T-cell (primary cell): ENCODE measurements at places on chromosomes 4 and X.
A peak's percentile ranks its signal among the peaks of the same experiment; 100 is the strongest.

DNA sequence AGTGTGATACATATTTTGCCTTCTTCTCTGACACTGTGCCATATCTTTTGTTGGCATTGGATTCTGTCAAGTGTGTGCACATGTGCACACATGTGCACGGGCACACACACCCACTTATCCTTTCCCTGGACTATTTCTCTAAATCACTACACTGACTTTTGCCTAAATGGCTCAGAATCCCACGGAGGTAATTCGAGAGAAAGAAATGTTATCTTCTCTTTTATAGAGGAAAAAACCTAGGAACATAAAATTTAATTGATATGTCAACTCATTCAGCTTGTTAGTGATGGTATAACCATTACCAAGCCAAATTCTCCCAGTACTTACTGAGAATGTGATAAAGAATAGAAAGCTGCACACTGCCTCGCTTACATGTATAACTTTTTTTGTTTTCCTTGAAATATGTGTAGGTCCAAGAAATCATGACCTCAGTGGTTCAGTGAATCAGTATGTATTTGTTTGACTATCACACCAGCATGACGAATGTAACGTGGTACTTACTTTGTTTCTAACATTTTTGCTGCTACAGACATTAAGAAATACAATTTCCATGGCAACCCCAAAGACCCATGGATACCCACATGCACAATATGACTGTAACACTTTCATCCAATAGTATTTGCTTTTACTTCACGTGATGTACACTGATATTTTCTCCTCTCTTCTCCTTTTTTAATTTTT lies 163.0 kb downstream of the PCDH7 start:
- DNase-seq = no peak

DNA sequence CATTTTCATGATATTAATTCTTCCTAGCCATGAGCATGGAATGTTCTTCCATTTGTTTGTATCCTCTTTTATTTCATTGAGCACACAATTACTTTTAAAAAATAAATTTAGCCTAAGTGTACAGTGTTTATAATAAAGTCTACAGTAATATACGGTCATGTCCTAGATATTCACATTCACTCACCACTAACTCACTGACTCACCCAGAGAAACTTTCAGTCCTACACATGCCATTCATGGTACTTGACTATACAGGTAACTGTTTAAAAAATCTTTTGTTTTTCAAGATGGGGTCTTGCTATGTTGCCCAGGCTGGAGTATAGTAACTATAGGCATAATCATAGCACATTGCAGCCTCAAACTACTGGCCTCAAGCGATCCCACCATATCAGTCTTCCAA lies 348.1 kb downstream of the RAPGEF2 start:
- no peak for DNase-seq

- DNase-seq = no peak
Observed at GRCh38 chr4:121980643-121981042, 28.8 kb upstream of the TRPC3 start.

GRCh38 chr4:75249739-75250138 lies 264.5 kb downstream of the RCHY1 start:
- no peak for DNase-seq

- no peak for DNase-seq
Observed at GRCh38 chr4:145879598-145879997, 59.0 kb downstream of the ZNF827 start.

GRCh38 chrX:27915617-27916016 lies 65.6 kb downstream of the DCAF8L1 start:
- DNase-seq = no peak

DNA sequence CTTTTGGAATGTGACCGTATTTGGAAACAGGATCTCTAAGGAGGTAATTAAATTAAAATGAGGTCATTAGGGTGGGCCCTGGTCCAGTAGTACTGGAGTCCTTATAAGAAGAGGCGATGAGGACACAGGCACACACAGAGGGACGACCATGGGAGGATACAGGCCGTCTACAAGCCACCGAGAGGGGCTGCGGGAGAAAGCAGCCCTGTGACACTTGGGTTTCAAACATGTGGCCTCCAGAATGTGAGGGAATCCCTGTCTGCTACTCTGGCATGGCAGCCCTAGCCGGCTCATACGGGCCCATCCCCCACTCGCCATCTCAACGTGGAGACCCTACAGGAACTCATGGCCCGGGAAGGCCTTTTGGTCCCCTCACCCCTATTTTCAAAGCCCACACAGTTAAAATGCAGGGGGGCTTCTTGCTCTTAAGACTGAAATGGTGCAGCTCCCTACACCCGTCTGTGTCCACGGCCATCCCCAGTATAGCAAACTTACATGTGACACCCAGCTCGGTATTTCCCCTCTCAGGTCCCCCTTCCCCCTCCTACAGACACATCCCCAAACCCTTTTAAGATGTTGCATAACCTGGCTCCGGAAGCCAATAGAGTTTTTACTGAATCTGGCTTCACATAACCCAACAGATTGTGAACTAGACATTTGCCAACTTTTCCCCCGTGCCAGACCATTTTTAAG lies 124.1 kb upstream of the TBL1X start:
- peak; percentile 45 for DNase-seq

- no peak for DNase-seq
Observed at GRCh38 chr4:8525383-8526120, 54.6 kb upstream of the GPR78 start.

GRCh38 chrX:51824061-51824460 lies 69.4 kb upstream of the MAGED1 start:
- DNase-seq = no peak

- peak; percentile 38 for DNase-seq
Observed at GRCh38 chrX:129606918-129607317, 47.8 kb downstream of the APLN start.

DNA sequence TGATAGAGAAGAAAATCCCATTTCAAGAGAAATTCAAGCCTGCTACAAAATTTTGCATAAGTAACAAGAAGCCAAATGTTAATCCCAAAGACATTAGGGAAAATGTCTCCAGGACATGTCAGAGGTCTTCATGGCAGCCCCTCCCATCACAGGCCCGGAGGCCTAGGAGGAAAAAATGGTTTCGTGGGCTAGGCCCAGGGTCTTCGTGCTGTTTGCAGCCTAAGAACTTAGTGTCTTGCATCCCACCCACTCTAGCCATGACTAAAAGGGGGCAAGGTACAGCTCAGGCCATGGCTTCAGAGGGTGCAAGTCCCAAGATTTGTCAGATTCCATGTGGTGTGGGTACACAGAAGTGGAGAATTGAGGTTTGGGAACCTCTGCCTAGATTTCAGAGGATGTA lies 57.8 kb upstream of the TAPT1 start:
- DNase-seq = no peak

DNA sequence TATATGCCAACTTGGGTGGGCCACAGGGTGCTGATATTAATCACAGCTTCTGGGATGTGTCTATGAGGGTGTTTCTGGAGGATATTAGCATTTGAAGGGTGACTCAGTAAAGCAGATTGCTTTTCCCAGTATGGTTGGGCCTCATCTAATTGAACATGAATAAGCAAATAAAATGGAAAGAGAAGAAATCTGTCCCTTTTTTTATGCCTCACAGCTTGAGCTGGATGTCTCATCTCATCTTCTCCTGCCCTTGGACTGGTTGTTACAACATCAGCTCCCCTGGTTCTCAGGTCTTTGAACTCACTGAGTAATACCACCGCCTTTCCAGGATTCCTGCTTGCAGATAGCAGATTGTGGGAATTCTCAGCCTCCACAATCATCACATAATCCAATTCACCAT lies 1149.2 kb downstream of the PCDH18 start:
- DNase-seq = no peak

DNA sequence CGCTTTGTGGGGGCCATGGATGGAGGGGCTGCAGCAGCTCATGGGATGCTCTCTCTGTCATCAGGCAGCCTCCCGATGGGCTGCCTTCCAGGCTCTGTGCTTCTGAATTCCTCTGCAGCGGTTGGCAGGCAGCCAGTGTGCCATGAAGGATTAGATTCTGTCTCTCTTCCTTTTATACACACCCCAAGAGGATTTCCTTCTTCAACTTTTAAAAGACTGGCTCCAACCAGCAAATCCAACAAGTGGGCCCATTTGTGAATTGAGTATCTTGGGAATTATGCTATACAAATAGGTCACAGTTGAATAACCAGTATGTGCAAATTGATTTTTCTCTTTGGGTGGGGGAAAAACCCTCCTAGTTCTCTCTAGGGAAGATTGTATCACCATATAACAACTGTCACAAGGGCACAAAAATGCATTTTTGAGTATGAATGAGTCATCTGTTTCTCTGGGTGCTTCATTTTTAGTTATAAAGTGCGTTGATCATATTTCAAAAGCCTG lies 96.8 kb upstream of the FAT1 start:
- DNase-seq = no peak

DNA sequence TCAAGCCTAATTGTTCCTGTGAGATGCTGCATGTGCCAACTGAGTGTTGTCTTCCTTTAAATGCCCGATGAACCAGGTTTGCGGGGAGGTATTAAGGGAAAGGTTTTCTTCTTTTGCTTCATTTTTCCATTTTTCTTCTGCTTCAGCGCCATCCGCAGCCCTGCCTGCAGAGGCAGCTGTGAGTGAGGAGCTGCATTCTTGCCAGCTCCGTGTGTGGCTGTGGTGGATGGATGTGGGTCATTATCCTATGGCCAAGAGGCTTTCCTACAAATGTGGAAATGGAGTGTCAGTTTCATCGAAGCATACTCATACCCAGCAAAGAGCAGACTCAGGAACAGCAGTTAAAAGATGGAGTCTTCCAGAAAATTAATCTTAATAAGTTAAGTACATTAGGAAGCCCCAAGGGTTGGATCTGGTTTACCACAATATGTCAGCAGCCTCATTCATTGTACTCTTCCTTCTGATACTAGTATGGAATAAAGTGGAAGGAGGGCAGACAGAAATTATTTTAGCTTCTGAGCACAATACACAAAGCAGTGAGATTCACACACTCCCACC lies 37.6 kb downstream of the TNIP3 start:
- DNase-seq = no peak

DNA sequence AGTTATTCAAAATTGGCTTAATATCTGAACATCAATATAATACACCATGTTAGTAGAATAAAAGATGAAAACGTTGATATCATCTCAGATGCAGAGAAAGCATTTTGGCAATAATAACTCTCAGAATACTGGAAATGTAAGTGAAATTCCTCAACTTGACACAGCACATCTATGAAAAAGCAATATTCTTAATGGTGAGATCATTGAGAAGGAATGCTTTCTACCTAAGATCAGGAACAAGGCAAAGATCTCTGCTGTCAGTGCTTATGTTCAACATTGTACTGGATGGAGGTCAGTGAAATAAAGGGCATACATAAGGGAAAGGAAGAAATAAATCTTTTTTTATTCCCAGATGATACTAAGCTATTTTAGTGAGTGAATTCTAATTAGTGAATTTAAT lies 40.6 kb downstream of the MRPL1 start:
- DNase-seq = no peak

DNA sequence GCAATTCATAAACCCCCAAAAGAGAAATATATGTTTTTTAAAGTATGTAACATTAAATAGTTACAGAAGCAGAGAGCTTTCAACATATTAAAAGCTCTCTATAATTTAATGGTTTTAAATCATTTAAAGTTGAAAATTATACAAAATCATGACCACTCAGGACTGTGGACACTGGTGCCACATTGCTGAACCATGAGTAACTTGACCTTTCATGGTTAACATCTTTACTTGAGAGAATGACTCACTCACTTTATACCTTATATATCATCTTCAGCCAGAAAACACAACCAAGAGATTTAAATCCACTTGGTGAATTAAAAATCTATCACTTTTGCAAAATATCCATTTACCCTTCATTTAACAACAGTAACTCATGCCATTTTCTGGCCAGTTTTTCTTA lies 584.3 kb upstream of the SMIM31 start:
- DNase-seq = no peak

- no peak for DNase-seq
Observed at GRCh38 chrX:148695255-148695654, 194.8 kb downstream of the AFF2 start.

DNA sequence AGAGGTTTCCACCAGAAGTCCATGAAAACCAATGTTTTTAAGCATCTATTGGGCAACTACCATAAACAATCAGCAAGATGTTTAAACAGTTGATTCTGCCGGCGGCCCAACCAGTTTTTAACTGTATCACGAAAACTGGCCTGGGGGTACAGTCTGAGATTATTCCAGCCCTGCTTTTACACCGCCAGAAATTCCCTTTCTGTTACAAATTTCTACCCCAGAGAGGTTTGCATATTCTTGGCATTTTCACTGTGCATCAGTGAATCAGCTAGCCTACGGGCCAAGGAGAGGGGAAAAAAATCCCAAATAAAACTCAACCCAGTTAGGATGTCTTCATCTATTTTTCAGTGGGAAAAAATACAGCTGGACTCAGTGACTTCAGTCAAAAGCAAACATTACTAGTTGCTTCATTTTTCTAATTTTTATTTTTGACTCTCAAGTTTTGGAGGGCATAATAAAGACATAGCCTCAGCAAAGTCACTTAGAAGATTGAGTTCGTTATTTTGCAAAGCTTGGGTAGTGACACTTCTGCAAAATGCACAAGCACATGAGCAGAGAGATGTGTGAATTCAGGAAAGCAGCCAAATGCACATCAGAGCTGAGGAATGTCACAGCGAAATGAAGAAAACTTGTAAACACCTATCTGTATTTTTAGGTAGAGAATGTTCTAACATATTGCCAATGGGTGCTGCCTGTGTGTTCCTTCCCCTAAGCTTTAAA lies 167.8 kb upstream of the GK2 start:
- no peak for DNase-seq

- no peak for DNase-seq
Observed at GRCh38 chr4:107896158-107896645, 35.1 kb upstream of the CYP2U1 start.

DNA sequence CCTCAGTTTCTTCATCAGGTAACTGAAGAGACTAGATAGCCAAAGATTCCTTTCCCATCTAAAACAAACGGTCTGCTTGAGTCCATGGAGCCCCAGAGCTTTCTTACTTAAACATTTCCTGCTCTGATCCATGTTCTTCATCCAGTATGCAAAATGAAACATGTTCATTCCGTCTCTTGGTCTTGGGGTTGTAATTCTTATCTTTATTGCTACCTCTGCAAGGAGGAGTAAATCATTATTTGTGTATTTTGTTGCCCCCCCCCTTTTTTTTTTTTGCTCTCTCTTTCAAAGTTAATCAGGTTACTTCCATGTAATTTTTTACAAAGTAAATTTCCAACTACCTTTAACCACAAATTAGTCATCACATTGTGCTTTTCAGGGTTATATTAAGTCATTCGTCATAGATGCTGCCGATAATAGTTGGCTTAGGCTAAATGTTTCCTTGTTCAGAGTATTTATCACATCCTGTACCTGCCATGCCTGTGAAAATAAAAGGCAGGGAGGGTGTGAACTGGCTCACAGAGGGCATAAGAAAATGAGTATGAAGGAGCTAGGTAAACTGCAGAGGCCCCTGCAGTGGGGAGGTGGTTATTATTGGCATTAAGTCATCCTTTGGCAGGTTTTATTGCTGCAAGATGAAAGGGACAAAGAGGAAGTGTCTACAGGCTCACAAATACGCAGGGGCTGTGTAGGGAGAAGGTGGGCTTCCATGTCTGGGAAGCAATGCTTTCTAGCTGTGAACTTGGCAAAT lies 76.7 kb upstream of the HS3ST1 start:
- no peak for DNase-seq

- no peak for DNase-seq
Observed at GRCh38 chr4:45353161-45353560, 626.8 kb upstream of the GNPDA2 start.
